Left renal pelvis (tissue), 4 donors: ENCODE measurements at places on chromosomes 11 and 22.
A peak's percentile ranks its signal among the peaks of the same experiment; 100 is the strongest.

- no peak for DNase-seq
Observed at GRCh38 chr11:92236856-92237255, 12.2 kb downstream of the FAT3 start.

DNA sequence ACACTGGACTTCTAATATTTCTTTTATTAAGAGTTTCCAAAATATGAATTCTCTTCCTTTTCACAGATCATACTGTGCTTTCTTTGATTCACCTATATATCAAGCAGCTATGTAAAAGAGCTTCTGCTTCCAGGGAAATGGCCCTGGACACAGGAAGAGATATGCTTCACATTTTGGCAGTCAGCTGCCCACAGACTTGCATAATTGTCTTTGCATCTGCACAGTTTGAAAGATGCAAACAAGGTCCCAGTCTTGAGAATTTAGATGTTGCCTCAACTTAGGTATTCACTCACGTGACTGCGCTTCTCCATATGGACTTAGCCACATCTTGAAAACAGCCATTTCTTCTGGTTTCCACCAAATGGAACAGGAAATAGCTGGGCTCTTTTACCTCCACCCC is 92.3 kb upstream of the POU2AF2 start:
- DNase-seq: no peak

- DNase-seq: no peak
Observed at GRCh38 chr11:33915526-33915925, 23.6 kb upstream of the LMO2 start.

- no peak for DNase-seq
Observed at GRCh38 chr11:2927851-2928604, 1.2 kb downstream of the PHLDA2 start.

DNA sequence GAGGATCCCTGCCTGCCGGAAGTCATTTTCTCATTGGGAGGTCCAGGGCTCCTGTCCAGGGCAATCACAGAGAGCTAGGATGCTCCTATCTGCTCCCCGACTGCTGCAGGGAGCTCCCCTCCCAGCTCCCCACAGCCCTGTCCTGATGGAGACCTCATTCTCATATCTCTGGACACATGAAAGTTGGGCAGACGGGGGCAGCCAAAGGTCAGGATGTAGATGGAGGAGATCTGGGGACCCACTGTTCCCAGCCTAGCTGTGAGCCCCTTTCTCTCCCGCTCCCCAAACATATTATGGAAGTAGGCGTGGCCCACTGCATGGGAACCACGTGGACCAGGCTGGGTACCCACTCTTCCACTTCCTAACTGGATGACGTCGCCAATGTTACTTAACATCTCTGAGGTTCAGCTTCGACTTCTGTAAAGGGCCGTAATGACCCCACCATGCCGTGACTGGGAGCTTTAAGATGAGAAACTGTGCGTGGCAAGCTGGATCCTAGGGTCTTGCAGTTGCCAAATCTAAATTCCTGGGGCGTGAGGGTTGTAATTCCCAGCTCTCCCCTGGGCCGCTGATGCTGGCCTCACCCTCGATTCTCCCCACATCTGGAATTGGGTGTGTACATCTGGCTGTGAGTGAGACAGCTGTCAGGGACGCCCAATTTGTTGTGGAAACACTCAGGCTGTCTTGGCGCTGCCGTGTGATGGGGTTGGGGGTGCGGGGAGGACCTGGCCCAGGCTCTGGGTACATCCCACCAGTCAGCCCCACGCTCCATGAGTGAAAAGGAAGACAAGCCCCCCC is 1.8 kb downstream of the CDC42EP2 start:
- no peak for DNase-seq

DNA sequence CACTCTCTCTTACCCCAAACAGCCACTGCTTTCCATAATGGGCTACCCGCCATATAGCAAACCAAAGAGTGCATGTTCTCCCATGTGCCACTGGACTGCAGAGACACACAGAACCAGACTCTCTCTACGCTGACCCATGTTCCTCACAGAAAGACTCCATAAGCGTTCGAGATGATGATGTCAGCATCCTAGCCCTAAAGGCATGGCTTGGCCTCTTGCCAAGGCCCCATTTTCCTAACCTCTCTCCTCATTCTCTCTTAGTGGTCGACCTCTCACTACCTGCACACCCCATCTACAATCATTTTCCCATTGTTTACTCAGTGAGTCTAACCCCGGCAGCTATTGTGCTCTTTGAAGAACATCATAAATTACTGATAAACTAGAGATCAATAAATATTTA is 4.9 kb downstream of the NDUFC2 start:
- no peak for DNase-seq

DNA sequence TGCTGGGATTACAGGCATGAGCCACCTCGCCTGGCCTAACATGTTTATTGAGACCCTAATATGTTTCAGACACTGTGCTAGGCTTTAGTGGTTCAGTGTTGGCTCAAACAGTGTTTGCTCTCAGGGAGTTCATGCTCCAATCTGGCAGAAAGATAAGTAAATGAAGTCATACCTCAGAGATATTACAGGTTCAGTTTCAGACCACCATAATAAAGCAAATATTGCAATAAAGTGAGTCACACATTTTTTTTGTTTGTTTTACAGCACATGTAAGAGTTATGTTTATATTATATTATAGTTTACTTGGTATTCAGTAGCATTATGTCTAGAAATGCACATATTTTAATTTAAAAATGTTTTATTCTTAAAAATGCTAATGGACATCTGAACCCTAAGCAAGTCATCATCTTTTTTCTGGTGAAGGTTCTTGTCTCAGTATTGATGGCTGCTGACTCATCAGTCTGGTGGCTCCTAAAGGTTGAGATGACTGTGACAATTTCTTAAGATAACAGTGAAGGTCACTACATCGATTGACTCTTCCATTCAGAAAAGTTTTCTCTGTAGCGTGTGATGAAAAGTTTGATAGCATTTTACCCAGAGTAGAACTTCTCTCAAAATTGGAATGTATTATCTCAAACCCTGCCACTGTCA is 243.0 kb upstream of the ANO5 start:
- no peak for DNase-seq

DNA sequence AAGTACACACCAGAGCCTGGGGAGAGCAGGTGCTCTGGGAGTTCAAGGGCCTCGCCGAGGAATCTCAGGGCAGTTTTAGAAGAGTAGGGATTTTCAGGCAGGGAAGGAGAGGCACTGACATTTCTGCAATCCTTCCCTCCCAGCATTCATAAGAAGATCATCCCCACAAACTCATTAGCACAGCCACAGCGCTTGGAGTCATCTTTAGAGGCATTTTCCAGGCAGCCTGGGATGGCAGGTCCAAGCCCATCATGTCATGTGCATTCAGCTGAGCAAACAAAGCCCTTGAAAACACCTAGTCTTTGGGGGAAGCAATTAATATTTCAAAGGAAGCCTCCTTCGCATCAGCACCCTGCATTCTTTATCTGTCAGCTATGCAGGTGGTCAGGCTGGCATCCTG is 43.8 kb downstream of the MAP6 start:
- no peak for DNase-seq

GRCh38 chr11:45155627-45156180 is 9.3 kb downstream of the PRDM11 start:
- DNase-seq: no peak

DNA sequence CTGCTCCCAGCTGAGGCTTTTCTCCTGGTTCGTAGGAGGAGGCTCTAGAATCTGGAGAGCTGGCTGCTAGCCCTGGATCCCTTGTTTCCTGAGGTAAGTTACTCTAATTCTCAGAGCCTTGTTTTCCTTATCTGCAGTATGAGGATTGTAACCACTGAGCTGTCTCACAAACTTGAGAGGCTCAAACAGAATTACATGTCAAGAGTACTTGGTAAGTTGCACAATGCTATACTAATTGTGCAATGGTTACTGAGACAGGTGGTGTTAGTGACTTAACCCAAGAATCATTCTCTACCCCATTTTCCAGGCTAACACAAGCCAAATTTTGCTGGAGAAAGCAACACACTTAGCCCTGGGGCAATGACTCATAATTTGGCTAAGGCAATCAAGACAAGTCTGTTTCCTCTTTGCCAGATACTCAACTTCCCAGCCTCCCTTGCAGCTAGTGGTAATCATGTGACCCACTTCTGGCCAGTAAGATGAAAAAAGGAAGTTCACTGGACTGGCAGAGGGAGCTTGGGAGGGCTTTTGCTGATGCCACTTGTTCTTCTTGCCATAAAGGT is 348.0 kb downstream of the TENM4 start:
- no peak for DNase-seq

DNA sequence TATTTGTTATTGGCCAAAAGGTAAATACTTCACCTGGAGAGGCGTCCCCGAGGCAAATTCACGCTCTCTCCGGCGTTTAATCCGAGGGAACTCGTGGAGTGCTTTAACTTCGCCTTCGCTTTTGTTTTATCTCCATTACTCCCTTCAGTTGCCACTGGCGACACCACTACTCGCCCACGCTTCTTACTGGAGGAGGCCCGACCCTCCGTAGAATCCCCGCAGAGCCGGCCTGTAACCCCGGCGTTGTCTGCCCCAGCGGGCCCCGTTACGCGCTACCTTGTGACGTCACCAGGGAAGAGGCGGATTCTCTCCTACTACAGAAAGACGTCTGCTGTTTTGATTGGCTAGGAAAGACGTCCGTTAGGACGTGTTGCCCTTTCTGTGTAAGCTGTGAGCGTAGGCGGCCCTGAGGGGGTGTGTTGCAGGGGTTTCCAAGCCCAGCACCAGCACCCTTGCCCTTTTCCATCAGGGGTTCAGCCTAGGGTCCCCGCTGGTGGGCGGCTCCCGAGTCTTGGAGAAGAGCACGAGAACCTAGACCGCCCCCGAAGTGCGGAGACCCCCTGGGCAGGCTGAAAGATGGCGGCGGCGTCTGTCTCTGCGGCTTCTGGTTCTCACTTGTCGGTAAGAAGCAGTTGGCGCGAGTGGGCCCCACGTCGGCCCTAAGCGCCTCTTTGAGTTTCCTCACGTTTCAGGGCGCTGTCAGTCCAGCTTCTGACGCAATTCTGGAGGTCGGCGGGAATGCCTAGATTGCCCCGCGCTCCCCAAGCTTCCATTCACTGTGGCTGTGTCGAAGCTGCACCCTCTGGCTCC is at the start of gene CEP57:
CEP57 (plus strand) TSS at position 376 of the 810 bp plus-strand sequence; CDS start at position 577, 201 bp downstream.
- DNase-seq: peak; percentile 98

GRCh38 chr11:22349491-22349890 is 11.3 kb downstream of the SLC17A6 start:
- no peak for DNase-seq

DNA sequence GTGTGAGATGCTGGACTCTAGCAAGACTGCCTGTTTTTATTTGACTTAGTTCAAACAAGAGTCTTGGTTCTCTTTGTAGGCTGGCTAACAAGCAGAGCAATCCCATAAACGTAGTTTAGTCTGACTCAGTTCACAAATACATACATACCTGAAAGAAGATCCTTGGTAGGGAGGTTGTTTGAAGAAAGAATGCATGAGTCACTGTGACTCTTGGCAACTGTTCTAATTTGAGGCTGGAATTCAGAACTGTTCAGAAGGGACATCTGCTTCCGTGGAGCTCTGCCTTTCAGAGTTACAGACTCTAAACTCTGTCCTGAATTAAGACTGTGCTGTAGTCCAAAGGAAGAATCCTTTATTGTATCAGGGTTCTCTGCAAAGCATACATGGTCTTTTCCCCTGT is 32.2 kb downstream of the C2CD3 start:
- no peak for DNase-seq

DNA sequence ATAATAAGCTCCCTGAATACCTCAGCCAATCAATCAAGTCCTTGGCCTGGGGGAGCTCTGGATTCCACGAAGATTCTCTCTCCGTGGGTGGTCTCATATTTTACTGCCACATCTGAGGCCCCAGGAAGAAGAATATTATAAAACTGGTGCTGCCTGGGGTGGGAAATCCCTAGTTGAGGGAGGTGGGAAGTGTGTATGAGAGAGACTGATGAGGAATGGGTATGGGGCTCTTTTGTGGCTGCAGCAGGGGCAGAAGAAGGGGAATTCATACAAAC is 71.5 kb downstream of the SYN3 start:
- no peak for DNase-seq

DNA sequence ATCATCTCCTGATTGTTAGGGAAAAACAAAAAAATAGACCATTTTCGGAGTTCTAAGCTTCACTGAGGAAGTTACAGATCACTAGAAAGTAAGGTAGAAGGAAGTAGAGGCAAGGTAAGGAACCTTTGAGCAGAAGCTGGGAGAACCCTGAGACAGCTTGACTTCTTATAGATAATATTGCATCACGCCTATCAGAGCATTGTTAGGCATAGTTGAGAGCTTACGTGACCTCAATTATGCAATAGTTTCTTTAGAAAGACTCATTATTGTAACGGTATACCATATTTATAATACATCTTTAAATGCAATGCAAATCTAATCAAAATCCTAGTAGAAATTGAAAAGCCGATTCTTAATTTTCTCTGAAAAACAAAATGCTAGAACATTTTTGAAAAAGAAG is 4.9 kb downstream of the TBRG1 start:
- no peak for DNase-seq

- DNase-seq: no peak
Observed at GRCh38 chr11:62295504-62295903, 3.4 kb downstream of the SCGB1D4 start.

GRCh38 chr22:38829485-38829884 is 14.3 kb downstream of the NPTXR start:
- no peak for DNase-seq

- DNase-seq: no peak
Observed at GRCh38 chr22:30246814-30247376, 336 bp upstream of the LIF start.

- no peak for DNase-seq
Observed at GRCh38 chr22:19987394-19988306, 29.0 kb downstream of the ARVCF start.

DNA sequence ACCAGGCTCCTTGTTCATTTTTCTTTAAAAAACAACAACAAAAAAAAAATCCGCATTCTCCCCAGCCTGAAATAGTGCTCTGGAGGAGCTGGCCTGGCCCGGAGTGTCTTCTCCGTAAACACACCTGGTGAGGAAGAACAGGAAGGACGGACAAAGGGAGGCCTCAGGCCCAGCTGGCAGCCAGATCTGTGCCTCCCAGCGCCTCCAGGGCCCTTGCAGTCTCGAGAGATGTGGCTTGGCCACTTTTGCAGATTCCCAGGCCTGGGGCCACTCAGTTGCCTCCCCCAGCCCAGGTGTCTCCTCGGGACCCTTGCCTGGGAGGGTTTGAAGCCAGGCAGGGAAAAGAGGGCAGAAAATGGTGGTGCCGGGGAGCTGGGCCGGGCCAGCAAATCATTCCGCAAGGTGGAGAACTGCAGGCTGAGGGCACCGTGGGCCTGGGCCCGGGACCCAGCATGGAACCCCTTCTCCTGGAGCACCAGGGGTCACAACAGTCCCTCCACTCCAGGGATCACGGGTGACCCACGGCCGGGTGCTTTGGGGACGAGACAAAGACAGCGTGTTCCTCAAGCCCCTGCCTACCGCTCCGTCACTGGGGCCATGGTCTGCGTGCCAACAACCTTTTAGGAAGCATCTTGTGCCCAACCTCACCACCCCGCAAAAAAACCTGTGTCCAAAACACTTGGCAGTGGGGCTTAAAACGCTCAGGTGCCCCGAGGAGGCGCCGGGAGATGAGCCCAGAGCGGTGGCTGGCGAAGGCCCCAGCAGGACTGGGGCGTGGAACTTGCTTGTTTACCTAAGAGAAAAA is 67.1 kb upstream of the WNT7B start:
- no peak for DNase-seq

- no peak for DNase-seq
Observed at GRCh38 chr11:108916290-108916689, 251.4 kb downstream of the DDX10 start.

- no peak for DNase-seq
Observed at GRCh38 chr22:20561882-20562281, 54.5 kb downstream of the MED15 start.
